ENCODE measurements at places on chromosomes 13 and 19.
A peak's percentile ranks its signal among the peaks of the same experiment; 100 is the strongest.

GRCh38 chr19:36209372-36209771, 5.1 kb downstream of the ZNF565 start:
- DNase-seq: no peak

DNA sequence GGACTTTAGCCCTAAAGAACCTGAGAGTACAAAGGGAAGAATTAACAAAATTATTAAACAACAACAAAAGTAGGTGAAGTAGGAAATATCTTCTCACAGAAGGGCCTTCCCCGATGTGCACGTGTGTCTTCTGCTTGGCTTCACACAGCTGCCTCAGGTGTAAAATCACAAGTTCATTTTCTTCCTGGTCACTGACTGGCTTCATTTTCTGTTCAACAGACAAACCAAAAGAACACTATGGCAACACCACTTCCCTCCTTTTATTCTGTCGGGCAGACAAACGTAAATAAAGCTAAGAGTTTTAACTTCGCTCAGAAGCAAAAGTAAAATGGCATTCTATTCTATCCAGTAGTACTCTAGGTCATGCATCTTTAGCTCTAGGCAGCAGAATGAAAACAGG, 140.9 kb downstream of the TBC1D4 start:
- no peak for DNase-seq

GRCh38 chr19:45911291-45911690, 3.3 kb downstream of the NANOS2 start:
- no peak for DNase-seq

GRCh38 chr19:17610384-17610783, 54.9 kb downstream of the COLGALT1 start:
- no peak for DNase-seq

GRCh38 chr19:12937093-12937926, 1.1 kb upstream of the CALR start:
- no peak for DNase-seq

DNA sequence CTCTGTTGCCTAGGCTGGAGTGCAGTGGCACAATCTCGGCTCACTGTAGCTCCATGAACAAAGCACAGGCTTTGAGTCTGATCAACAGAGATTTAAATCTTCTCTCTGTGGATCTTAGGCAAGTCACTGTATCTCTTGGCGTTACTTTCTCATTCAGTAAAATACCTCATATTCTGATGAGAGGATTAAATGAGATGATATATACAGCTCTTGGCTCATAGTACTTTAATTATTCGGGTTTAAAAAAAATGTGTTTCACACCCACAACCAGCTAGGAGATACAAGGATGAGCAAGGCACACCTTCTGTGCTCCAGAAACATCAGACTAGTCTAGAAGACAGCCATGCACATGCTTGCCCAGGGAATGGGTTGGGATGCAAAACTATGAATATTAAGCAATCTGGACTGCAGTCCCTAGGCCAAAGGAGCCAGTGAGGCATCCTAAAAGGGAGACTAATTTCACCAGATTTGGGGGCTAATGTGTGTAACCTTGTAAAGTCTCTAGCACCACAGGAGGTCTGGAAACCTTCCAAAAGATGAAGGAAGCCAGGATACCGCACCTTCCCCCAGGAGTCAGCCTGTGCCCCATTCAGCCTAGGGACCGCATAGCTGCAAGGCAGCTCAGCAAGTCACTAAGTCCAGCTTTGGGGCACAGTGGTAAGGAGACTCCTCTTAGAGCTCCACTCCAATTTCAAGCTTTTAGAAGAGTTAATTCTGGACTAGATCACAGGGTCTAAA, 2.5 kb downstream of the VPS36 start:
- DNase-seq: no peak

DNA sequence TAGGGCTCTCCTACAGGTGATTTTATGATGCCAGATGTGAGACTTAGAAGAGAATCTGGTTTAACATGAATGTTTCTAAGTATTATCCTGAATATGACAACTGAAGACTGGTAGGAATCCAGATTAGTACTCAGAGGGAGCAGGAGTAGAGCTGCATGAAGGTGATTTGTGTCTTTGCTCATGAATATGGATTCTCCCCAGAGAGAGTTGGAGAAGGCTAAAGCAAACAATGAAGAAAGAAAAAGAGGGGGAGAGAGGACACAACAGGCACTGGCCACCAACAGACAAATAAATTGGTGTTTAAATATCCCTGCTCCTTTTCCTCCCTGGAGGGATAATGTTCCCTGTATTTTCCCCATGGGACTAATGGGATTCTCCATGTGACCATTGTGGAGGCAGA, 427.0 kb upstream of the KLF12 start:
- no peak for DNase-seq

GRCh38 chr19:10518444-10519361, 1.5 kb upstream of the S1PR5 start:
- peak; percentile 41 for DNase-seq

GRCh38 chr19:14719162-14719561, 29.3 kb downstream of the ZNF333 start:
- no peak for DNase-seq

- no peak for DNase-seq
These were observed 15.8 kb downstream of the TLE2 start for GRCh38 chr19:3013263-3013725.

DNA sequence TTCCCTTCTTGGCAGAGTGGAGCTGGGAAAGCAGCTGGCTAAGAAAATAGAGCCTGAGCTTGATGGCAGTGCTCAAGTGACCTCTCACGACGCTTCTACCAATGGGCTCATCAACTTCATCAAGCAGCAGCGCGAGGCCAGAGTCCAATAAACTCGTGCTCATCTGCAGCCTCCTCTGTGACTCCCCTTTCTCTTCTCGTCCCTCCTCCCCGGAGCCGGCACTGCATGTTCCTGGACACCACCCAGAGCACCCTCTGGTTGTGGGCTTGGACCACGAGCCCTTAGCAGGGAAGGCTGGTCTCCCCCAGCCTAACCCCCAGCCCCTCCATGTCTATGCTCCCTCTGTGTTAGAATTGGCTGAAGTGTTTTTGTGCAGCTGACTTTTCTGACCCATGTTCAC, 4.3 kb upstream of the PDCD2L start:
- no peak for DNase-seq

- no peak for DNase-seq
These were observed 1.5 kb upstream of the C5AR2 start for GRCh38 chr19:47330466-47330869.

DNA sequence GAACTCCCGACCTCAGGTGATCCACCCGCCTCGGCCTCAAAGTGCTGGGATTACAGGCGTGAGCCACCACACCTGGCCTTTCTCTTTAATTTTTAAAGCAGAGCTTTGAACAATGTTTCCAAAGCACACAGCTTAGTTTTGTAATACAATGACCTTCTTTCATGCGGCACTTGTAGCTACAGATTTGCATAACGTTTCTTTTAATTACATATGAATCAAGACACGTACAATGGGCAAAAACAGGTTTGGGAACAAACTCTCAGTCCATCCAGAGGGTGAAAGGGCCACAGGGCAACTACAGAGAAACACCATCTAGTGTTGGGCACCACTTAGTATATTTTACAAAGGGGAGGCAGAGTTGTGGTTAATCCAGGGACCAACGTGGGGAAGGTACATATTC, 19.0 kb upstream of the S1PR4 start:
- no peak for DNase-seq

DNA sequence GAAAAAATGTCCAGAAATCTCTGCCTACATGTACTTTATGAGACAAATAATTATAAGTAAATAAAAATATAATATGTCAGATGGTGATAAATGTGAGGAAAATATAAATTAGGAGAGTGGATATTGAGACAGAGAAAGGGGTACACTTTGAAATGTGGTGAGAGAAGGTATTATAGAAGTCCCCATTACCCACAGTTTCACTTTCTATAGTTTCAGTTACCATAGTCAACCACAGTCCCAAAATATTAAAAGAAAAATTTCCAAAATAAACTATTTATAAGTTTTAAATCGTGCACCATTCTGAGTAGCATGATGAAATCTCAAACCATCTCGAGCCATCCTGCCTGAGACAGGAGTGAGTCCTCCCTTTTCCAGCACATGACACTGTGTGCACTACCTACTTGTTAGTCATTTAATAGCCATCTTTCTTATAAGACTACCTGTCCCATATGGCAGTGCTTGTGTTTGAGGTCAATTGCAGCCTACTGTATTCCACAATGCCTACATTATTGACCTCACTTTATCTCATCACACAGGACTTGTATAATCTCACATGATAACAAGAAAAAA, 653.7 kb downstream of the DACH1 start:
- no peak for DNase-seq

GRCh38 chr13:48801255-48801654, 147.5 kb downstream of the CYSLTR2 start:
- no peak for DNase-seq

- no peak for DNase-seq
These were observed 63.4 kb downstream of the INSR start for GRCh38 chr19:7230826-7231225.

GRCh38 chr19:30910485-30911240, 438.6 kb downstream of the TSHZ3 start:
- DNase-seq: no peak

DNA sequence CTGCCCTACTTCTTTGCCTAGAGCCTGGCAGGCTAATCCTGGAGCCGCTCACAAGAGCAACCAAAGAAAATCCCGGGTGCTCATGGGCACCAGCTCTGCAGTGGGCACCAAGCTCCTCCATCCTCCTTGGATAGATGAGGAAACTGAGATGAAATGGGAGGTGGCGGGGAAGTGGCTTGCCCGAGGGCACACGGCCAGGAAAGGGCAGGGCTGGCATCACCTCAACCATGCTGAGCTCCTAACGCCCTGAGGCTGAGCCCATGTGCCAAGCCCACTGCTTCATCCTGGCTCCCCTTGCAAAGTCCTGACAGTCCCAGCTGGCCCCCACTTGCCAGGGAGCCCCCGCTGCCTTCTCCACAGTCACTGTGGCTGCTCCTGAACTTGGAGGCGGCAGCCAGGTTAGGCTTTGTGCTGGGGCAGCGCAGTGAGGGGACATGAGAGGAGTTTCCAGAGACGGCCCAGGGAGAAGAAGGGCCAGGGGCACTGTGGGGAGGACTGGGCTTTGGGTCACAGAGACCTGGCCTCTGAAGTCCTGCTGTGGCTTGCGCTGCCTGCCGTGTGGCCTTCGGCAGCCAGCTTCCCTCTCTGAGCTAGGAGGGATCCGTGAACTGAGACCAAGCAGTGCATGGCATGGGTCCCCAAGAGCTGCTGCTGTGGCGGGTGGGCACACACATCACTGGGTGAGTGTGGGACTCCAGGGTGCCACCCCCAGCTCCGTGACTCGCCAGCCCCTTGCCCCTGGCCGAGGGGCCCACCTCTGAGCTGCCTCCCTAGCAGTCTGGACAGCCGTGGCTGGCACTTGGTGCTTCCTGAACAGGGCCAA, 17.5 kb downstream of the TMED1 start:
- DNase-seq: no peak

GRCh38 chr19:11382898-11383705, 1.0 kb downstream of the EPOR start:
- peak; percentile 66 for DNase-seq

DNA sequence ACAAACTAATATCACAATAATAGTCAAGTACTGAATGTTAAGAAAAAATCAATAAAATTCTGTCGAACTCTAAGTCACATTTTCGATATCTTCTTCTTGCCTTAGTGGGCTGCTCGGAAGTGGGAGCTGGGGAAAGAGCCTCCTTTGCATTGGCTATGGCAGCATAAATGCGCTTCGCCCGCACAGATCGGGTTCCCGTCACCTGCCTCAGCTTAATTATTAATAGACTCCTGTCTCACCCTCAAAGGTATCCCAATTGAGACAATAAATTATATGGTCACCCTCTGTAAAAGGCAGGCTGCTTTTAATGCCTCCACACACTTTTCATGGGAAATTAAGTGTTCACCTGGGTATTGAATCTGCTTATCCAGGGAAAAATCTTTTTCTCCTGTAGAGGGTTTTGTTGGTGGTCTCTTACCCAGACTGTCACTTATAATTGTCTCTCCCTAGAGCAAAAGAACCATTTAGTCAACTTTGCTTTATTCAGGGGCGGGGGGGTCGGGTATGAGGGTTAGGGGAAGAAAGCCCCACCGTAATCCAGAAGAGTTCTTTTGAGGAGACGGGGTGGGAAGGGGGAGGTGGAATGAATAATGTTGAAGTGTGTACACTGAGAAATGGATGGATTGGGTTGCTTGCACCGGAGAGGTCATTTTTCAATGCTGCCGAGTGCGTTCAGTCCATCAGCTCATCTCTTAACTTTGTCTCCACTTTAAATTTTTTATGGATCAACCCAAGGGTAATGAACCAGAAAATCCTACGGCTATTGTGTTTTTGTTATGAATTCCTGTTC, 682.6 kb upstream of the SGCG start:
- no peak for DNase-seq

- no peak for DNase-seq
These were observed 78.8 kb downstream of the SOX1 start for GRCh38 chr13:112145551-112146360.

GRCh38 chr19:4537953-4538600, 1.8 kb downstream of the LRG1 start:
- DNase-seq: no peak

- no peak for DNase-seq
These were observed 833 bp downstream of the GAMT start for GRCh38 chr19:1400281-1401137.

DNA sequence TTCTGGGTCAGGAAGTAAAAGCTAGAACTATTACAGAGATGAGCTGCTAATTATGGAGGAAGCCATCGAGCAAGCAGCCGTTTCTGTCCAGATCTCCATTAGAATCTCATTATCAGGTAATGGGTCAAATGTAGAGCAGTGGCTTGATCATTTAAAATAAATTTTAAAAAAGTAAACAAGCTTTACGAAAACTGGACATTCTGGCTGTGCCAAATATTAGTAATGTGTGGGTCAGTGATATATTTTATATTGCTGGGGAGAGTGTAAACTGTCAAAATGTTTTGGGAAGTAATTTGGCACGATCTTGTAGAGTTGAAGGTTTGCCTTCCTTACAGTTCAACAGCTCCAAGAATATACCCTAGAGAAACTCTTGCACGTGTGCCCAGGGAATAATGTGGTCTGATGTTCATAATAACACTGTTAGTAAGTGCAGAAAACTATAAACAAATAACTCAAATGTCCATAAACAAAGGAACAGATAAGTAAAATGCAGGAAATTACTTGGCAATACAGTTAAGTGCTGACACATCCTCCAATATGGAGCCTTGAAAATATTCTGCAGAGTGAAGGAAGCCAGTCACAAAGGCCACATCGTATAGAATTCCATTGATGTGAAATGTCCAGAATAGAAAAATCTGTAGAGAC, 127.2 kb upstream of the UBL3 start:
- DNase-seq: no peak

DNA sequence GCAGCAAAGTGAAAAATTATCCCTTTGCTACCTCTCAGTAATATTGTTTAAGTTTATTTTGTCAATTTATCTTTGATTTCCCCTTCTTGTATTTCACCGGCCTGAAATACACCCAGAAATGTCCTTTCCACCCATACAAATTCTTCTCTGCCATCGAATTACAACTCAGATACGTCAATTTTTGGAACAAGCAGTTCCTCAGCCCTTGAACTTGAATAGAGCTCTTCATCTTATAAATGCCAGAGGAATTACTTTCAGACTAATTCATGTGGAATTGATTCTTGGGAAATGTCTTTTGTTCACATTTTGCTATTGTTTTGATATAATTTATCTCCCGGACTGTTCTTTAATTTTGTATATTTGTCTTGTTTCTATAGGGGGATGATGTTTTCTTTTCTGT, 1359.3 kb upstream of the MIR17HG start:
- no peak for DNase-seq

GRCh38 chr13:49097374-49097773, 121.7 kb downstream of the FNDC3A start:
- DNase-seq: no peak

- DNase-seq: no peak
These were observed 474.0 kb downstream of the FOXO1 start for GRCh38 chr13:40192452-40192851.
